ENCODE measurements at places on chromosomes 6 and 20. TPM values are rescaled to one million over a fixed set of nuclear protein-coding genes. Genes with fewer than 3 reads are reported as not detected.

Gene EPPIN
- 0.97 TPM for total RNA-seq

Gene RGS17
- total RNA-seq: 0.91 TPM

Gene KCNK5
- total RNA-seq: 1.2 TPM

Gene KHDC1L
- not detected for total RNA-seq

Gene MCUR1
- total RNA-seq: 12.8 TPM

Gene RBCK1
- total RNA-seq: 66.4 TPM

Gene PPP1R11
- total RNA-seq: 47.9 TPM

Gene IL17F
- total RNA-seq: not detected

Gene C6orf15
- not detected for total RNA-seq

Gene COX4I2
- 5.1 TPM for total RNA-seq

GRCh38 chr6:90870561-90870960 is 283.7 kb upstream of the MAP3K7 start:
- DNase-seq: no peak

- peak; percentile 63 for DNase-seq
Measured at GRCh38 chr20:10611357-10611756, 62.4 kb downstream of the JAG1 start.

- no peak for DNase-seq
Measured at GRCh38 chr6:117481278-117481925, 1.1 kb upstream of the DCBLD1 start.

DNA sequence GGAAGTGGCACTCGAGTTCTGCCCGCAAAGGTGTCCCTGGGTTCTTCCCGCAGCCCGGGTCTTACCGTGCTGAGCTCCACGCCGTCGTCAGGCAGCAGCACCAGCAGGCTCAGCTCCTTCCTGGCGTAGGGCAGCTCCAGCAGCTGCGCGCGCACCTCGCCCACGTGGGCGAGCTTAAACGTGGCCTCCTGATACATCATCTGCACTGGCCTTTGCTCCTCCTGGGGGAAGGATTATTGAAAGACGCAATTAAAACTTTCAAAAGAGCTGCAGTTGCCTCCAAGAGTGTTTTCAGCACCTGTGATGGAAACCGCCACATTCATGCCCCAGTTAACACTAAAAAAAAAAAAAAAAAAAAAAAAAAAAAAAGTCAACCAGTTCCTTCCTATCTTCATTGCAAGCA is 11.3 kb downstream of the SERPINB9 start:
- no peak for DNase-seq

- DNase-seq: no peak
Measured at GRCh38 chr6:101224751-101225150, 168.8 kb upstream of the GRIK2 start.

- DNase-seq: no peak
Measured at GRCh38 chr6:93391965-93392364, 27.4 kb downstream of the EPHA7 start.

GRCh38 chr6:39882531-39882899 is 51.7 kb downstream of the MOCS1 start:
- DNase-seq: no peak

- DNase-seq: no peak
Measured at GRCh38 chr6:72175916-72176315, 289.6 kb downstream of the RIMS1 start.

- no peak for DNase-seq
Measured at GRCh38 chr6:125406741-125407140, 105.0 kb upstream of the HDDC2 start.

DNA sequence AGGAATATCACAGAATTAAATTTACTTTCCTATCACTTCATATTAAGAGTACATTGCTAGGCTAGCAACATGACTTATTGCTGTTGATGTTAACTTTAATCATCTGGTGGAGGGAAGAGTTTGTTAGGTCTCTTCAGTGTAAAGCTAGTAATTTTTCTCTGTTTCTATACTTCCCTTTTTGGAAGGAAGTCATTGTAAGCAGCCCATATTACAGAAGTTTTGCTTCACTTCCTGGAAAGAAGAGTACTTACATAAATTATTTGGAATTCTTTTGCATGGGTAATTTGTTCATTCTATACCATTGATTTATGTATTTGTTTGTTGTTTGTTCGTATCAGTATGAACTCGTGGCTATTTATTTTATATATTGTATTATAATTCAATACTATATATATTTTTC is 405.2 kb downstream of the RFPL4B start:
- DNase-seq: no peak

- peak; percentile 71 for DNase-seq
Measured at GRCh38 chr6:41428996-41429421, 93.6 kb downstream of the NCR2 start.

- DNase-seq: no peak
Measured at GRCh38 chr6:18432180-18432579, 45.0 kb downstream of the RNF144B start.

- no peak for DNase-seq
Measured at GRCh38 chr6:71277926-71278600, 10.5 kb upstream of the OGFRL1 start.

DNA sequence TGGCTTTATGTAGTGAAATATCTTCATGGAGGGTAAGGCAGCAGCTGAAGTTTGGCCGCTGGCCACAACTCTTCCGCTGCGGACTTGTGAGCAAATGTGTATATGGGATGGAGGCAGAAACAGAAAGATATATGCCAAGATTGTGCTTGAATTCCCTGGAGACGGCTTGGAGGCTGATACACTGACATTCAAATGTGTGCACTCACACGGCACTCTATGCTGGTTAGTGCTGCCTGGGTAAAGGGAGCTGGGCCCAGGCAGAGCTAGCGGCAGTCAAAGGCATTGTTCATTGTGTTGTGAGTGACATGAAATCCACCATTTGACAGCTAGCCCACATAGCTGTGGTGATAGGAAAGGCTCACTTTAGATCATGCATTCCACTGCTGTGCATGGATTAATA is 202.7 kb downstream of the CLIC5 start:
- DNase-seq: no peak

- DNase-seq: no peak
Measured at GRCh38 chr6:49506569-49507111, 6.9 kb downstream of the GLYATL3 start.

GRCh38 chr6:30264743-30265142 is 51.5 kb upstream of the TRIM26 start:
- DNase-seq: no peak

GRCh38 chr6:144104898-144105487 is 9.6 kb upstream of the SF3B5 start:
- no peak for DNase-seq

- DNase-seq: no peak
Measured at GRCh38 chr6:6406715-6407070, 86.2 kb upstream of the F13A1 start.

Data from uterus (tissue), 4 donors.